Activated gamma-delta T cell treated with Interleukin-2 at 50 U/mL for 16 hours (primary cell): ENCODE measurements at places on chromosomes 3 and 15.

DNA sequence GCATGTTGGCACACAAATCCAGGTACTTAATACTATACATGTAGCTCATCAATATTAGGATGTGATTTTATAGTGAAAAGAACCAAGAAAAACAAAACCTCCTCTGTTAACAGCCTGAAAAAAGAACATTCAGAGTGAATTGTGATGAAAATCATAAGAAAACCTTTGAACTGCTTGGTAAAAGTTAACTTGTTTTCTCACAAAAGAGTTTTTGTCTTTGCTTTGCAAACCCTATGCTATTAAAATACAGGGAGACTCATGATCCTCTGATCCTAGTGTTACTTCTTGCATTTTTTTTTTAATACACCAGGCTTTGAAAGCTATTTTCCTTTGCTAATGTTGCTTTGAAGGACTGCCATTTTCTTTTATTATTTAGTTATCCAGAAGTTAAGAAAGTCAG lies 23.7 kb downstream of the QTRT2 start:
- DNase-seq = no peak

- no peak for DNase-seq
These were observed 348 bp upstream of the DPP8 start for GRCh38 chr15:65517866-65518207.

DNA sequence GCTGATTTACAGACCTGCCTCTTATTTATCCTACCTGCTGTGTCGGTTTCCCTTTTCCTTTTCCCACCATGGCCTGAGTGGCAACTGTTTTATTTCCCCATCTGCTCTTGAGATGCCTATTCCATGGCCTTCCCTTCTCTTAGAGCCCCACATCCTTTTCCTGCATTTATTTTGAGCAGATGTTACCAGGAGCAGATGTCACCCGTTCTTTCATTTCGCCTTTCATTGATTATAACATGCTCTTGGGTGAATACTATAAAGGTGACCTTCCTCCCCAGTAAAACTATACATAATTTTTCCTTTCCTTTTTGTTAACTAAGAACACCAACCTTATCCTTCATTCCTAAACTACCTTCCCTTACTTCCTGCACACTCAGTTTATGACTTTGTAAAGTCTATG lies 8.5 kb upstream of the P2RY1 start:
- no peak for DNase-seq

GRCh38 chr3:149378478-149379309 lies 1.2 kb upstream of the TM4SF1 start:
- no peak for DNase-seq

- no peak for DNase-seq
These were observed 105.5 kb downstream of the SEMA5B start for GRCh38 chr3:122921791-122922651.

- no peak for DNase-seq
These were observed 70.8 kb downstream of the TBC1D2B start for GRCh38 chr15:78006567-78007205.

GRCh38 chr15:93895976-93896770 lies 335.2 kb upstream of the MCTP2 start:
- no peak for DNase-seq

GRCh38 chr3:11539677-11540076 lies 104.0 kb downstream of the VGLL4 start:
- DNase-seq = no peak

DNA sequence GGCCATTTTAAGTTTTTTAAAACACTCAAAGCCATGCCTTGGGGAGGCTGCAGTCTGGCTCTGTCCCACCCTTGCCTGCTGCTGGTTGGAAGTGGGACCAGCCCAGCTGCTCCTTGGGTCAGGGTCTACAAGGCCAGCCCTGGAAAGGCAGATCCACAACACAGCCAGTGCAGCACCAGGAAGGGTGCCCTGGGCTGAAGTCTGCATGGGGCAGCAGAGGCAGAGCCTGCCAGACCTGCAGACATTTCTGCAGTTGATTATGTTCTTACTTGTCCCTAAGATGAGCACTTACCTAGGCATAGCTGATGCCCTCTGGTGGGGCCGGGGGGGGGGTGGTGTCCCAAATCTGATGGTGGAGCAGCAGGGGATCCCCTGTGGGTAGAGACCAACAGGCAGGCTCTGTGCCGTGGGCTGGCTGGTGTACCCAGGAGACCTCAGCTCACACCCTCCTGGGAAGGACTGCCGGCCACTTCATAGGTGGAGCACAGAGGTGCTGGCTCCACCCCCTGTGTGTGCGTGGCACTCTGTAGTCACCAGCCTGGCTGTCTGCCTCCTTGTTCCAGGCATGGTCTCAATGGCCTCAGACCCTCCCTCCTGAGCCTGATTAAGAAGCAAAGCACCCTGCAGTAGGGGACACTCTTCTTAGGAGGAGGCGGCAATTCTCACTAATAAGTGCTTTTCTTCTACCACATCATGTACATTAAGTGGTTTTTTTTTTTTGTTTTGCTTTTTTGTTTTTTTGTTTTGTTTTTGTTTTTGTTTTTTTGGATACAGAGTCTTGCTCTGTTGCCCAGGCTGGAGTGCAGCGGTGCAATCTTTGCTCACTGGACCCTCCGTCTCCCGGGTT lies 97.4 kb upstream of the KLF13 start:
- no peak for DNase-seq

DNA sequence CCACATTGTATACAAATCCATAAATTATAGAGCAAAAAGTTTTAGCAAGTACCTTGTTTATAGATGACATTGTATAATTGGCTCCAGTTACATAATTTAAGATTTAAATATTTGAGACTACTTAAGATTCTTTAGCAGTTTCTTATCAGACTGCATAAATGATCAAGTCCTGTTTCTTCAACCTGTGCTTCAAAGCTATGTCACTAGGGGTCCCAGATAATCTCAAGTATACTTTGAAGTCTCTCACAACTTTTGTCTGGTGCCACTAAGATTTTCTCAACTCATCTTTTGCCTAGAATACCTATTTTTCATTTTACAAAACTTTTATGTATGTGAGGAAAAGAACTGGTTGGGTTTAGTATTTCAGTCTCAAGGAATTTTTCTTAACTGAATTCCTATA lies 205.5 kb downstream of the STAG1 start:
- no peak for DNase-seq
